Foreskin fibroblast (primary cell): ENCODE measurements at places on chromosomes 6 and 20.

GRCh38 chr20:50710492-50711063 lies 19.2 kb upstream of the RIPOR3 start:
- peak; percentile 82 for DNase-seq

DNA sequence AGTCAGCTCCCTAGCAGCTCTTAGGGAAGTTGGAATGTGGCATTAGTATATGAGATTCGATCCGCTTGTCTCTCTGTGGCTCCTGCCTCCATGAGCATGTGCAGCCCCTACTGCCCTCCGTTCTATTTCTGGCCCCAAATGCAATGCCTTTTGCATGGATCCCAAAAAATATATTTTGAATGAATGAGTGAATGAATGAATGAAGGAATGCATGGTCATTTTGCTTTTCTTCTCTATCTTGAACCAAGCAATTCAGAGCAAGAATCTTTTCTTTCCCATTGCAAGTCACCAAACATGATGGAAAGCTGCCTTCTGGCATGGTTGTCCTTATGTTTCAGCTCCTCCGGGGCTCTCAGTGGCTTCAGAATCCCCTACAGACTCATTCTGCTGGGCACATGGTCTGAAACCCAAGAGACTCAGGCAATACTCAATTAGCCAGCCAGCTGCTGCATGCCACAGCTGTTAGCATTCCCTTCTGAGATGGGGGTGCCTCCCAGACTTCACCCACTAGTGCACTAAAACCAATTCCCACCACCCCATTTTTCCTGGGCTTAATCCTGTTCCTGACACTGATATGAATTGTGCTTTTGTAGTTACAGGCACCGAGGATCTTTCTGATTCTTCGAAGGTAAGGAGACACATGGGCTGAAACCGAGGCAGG lies 2.6 kb upstream of the IYD start:
- no peak for DNase-seq

DNA sequence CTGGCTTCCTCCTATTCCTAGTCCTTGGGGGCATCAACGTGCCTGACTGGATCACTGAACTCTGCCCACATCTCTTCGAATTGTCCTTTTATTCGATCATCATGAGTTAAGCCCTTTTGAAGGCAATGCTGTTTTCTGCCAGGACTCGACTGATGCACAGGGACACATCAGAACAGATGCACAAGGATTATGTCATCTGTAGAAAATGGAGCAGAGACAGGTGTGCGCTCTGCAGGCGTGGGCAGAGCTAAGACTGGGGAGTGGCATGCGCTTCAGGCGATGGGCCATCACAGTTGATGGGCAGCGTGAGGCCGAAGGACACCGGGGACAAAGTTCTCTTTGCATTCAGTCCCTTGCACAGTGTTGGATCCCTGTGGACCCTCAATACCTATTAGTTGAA lies 13.1 kb downstream of the GABRR1 start:
- no peak for DNase-seq

DNA sequence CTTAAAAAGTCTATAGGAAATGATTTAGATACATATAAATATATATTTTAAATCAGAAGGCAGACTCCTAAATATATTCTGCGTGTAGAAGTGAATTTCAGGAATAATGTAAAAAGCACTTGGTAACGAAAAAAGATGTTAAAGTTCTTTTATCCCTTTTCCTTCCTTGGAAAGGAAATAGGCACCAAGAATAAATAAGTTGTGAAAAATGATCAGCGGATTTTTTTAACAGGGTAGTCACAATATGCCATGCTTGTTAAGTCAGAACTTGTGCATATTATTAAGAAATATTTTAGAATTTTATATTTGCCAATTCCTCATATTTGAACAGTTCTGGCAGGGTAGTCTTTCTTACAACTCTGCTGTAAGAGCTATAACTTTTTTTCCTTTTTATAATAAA lies 173.8 kb downstream of the CD83 start:
- no peak for DNase-seq

- peak; percentile 73 for DNase-seq
Measured at GRCh38 chr6:57173886-57174510, 1.9 kb downstream of the BAG2 start.

GRCh38 chr6:128233531-128233930 lies 286.9 kb downstream of the PTPRK start:
- no peak for DNase-seq

DNA sequence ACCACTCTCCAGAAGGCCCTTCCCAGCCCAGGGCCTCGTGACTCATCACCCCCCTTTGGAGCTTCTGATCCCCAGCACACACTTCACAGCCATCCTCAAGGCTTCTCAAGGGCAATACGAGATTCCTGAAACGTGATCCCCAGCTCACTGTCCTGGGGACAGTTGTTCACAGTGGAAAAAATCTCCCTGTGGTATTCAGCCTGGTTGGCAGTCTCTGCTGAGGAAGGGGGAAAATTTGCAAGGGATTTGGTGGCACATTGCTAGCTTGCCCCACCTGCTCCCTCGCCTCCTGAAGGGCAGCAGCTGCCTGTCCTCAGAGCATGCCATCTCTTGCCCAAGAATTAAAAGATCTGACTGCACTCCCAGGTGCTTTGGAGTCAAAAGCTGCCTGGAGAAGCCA lies 20.7 kb upstream of the PKHD1 start:
- no peak for DNase-seq

- DNase-seq = no peak
Measured at GRCh38 chr6:63188828-63189227, 22.4 kb upstream of the FKBP1C start.

- no peak for DNase-seq
Measured at GRCh38 chr6:45533386-45533785, 155.7 kb upstream of the SUPT3H start.

DNA sequence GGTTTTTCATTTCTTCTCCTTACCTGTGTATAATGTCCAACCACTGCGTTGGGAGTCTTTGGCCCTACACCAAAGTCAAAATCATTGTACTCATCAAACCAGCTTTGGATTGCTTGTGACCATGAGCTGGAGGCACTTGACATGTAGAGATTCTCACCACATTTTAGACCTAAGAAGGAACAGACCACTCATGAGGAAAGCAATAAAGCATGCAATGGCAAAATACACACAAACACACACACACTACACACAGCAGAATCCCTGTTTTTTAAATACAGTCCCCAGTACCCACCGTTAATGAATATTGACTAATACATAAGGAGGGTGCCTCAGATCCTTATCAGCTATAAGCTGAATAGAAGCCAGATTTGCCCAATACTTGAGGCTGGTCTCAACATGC lies 10.5 kb downstream of the CRISP3 start:
- no peak for DNase-seq

DNA sequence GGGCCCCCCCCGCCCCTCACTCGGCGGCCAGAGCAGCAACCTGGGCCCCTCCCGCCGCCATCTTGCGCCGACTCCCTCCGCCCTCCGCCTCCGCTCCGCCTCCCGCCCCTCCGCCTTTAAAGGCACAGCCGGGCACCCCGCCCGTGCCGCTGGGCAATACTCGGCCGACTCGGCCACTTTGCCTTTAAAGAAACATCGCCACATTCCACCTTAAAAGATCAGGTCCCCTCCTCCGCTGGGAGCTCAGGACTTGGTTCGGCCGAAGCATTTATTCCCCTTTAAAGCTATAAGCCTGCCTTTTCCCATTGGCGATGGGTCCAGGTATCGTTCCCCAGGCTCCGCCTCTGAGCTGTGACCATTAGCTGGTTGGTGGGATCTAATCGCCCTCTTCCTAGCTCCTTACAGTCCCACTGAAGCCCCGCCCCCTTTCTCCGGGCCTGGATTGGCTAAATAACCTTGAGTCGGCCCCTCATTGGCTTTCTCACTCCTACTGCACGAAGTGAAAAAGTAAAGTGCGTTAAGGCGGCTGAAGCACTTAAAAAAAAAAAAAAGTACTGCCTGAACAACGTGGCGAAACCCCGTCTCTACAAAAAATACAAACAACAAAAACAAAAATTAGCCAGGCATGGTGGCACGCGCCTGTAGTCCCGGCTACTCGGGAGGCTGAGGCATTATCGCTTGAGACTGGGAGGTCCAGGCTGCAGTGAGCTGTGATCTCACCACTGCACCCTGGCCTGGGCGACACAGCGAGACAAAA lies at the start of gene ZBTB22:
Gene ZBTB22, minus strand, starts transcription at position 76 of the 757 bp plus-strand sequence. CDS start 828 bp downstream, outside the sequence.
- DNase-seq = peak; percentile 98

DNA sequence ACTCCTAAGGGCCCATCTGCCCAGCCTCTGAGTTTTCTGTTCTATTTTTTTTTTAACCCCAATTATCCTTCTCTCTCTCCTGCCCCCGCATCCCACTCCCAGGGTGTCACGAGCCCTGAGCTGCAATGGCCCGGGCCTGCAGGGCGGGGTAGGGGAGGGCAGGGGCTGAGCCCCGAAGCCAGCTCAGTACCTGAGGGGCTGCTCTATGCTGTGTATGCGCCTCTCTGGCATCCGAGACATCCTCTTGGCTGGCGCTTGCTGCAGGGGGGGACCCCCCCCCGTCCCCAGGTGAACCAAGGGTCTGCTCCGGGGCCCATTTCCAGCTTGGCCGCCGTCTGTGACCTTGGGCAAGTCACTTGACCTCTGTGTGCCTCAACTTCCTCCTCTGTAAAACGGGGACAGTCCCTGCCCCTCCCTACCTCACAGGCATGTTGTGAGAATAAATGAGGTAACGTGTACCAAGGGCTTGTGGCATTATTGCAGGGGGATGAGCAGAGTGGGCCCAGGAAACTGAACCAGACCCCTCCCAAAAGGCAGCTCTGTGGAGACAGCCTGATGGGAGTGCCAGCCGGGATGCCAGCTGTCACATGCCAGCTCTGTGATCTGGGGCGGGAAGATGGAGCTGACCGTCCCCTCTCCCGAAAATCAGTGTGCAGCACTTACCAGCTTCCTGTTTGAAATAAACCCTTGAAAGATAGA lies 13.0 kb upstream of the MYL9 start:
- DNase-seq = no peak

DNA sequence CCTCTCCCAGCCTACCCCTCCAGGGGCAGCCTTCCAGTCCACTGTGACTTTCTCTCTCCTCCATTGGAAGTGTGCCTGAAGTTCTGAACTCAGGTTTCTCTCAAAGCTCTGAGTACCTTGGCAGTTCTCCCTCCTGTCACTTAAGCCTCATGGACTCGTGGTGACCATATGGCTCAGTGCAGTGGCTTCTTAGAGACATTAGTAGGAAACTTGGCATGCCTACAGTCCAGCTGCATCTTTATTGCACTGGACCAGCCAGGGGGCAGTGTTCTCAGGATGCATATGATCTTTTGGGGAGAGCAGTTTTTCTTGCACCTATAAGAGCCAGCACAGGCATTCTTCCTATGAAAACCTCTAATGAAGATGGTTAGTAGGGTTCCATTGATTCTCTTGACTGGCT lies 47.5 kb upstream of the KCNK16 start:
- no peak for DNase-seq

DNA sequence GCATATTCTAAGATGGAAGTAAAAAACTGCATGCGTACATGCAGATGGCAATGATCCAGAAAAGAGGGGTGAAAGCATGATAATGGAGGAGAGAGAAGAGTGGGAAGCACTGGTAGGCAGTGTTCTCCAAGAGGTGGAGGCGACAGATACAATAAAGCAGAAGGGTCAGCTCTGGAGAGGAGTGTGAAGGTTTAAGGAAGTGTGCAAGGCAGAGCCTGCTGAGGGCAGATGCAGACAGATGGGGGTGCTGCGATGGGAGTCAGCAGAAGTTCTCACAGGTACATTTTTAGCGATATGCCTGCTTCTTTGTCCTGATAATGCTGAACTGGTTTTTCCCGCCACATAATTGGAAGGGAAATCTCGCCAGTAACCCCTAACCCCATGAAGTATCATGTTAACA lies 81.1 kb upstream of the C6orf118 start:
- DNase-seq = no peak

GRCh38 chr6:21140966-21141365 lies 452.6 kb upstream of the SOX4 start:
- DNase-seq = no peak

DNA sequence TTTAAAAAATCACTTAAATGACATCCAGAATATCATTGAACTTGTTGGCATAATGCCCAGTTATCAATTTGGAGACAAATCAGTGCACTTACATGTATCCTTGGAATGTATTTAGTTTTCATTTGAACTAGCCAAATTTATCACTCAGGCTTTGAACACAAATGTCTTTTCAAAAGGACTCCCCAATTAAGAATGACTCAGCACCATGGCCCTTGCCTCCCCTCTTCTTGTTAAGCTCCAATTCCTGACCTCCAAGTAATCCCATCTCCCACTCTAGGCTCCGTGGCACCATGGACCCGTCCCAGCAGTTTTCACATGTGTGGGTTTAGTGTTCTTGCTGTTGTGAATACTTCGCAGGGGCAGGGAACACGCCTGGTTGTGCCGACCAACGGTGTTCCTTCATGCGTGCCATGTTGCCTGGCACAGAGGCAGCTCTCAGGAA lies 2.7 kb downstream of the AKAP12 start:
- no peak for DNase-seq

GRCh38 chr6:158698931-158699330 lies 49.1 kb downstream of the SYTL3 start:
- DNase-seq = peak; percentile 19

DNA sequence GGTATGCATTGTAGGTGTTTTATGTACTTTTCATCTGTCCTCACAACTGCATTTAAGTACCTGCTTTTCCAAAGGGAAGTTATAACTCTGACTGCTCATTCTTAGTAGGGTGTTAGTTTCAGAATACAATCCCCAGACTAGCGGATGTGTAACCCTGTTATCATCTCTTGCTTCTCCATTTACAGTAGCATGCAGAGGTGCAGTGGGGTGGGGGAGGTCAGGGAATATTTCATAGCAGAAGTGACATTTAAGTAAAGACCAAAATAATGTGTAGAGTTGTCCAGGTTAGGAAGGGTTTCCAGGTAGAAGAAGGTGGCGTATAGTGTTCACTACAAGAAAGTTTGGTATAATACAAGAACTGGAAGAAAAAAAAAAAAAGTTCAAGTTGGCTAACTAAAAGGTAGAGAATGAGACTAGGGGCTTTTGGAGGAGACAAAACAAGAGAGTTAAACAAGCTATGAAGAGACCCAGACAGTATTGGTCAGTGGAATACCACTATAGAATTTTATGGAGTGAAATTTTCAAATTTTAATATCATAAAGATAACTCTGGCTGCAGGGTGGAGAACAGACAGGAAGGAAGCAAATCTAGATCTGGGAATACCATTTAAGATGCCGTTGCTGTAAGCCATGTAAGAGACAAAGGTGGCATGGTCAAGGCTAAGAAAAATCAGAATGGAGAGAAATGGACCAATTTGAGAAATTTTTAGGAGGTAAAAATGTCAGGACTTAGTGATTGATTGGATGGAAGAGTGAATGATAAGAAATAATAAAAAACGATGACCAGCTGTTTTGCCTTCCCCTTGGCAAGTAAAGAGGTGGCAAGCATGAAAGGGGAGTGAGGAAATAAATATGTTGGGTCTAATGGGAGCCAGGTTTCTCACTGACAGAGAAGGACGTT lies 2.2 kb upstream of the AHI1 start:
- no peak for DNase-seq

GRCh38 chr6:5782783-5783547 lies 223.8 kb downstream of the NRN1 start:
- DNase-seq = peak; percentile 48
